IMR-90 (cell line): ENCODE measurements at places on chromosomes 5 and 9. TPM values are rescaled to one million over a fixed set of nuclear protein-coding genes. Genes with fewer than 3 reads are reported as not detected.

- DNase-seq: peak; percentile 99
Observed at GRCh38 chr5:115941051-115941675, 21.1 kb upstream of the LVRN start.

GRCh38 chr9:105333076-105333475, 88.6 kb downstream of the SLC44A1 start:
- peak; percentile 56 for DNase-seq

The SHROOM1 gene
- total RNA-seq: 1.4 and 2.5 TPM in 2 replicates

DNA sequence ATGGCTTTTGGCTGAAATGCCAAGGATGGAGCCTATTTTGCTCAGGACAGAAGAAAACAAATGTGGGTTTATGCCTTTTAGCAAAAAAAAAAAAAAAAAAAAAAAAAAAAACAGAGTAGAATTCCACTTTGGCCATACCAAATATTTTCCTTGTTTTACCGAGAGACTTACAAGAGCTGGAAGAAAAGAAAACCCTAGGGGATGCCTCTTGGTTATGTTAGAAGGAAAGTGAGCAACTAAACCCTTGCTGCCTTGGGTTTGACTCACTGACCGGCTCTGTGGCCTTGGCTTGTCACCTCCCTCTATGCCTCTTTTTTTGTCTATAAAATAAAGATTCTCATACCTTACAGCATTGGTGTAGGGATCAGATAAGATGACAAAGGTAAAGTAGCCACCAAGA, 69.6 kb upstream of the ABCA1 start:
- DNase-seq: no peak

GRCh38 chr9:83034026-83034425, 28.9 kb downstream of the RASEF start:
- peak; percentile 62 for DNase-seq

GRCh38 chr5:37709020-37709419, 130.8 kb downstream of the GDNF start:
- no peak for DNase-seq

GRCh38 chr5:107878661-107879060, 207.9 kb upstream of the EFNA5 start:
- DNase-seq: no peak

DNA sequence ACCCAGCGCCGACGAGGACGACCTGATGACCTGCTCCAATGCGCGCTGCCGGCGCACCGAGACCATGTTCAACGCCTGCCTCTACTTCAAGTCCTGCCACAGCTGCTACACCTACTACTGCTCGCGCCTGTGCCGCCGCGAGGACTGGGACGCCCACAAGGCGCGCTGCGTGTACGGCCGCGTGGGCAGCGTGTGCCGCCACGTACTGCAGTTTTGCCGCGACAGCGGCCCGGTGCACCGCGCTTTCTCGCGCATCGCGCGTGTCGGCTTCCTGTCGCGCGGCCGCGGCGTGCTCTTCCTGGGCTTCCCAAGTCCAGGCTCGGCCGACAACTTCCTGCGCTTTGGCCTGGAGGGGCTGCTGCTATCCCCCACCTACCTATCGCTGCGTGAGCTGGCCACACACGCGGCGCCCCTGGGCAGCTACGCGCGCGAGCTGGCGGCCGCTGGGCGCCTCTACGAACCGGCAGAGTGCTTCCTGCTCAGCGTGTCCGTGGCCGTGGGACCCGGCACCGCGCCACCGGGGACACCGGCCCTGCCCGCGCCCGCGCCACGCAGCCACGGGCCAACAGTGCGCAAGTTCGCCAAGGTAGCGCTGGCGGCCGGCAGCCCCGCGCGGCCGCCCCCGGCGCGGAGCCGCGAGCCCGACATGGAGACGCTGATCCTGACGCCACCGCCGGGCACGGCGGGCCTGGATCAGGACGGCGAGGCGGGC, 2.7 kb upstream of the PHPT1 start:
- DNase-seq: no peak

The TNC gene
- total RNA-seq: 170 and 192 TPM in 2 replicates

DNA sequence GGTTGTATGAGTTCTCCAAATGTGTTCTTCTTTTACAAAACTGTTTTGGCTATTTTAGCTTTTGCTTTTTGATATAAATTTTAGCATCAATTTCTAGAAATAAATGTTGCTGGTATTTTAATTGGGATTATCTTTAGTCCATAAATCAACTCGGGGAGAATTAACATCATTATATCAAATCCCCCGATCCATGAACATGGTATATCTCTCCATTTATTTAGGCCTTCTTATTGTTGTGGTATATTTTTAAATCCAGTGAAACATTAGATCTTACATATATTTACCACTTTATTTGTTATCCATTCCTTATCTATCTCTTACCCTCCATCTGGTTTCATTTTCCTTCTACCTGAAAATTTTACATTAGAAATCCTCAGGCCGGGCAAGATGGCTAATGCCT, 7.3 kb upstream of the CDKN2AIPNL start:
- no peak for DNase-seq

- no peak for DNase-seq
Observed at GRCh38 chr5:14457476-14457875, 124.1 kb upstream of the OTULINL start.

DNA sequence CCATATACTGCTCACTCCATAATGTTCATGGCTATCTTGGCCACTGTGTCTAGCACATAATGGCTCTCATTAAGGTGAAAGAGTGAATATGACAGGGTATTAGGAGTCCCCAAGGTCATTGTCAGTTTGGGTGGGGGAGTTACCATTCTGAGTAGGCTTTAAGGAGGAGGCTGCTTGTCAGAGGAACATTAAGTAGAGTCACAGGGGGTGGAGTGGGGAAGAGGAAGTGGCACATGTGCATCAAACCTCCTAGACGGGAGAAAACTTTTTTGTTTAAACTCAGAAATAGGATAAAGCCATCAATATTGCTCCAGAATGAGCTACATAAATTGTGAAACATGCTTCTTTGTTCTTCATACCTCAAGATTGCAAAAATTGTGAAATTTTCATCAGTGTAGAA, 45.5 kb downstream of the DAB2IP start:
- DNase-seq: no peak

DNA sequence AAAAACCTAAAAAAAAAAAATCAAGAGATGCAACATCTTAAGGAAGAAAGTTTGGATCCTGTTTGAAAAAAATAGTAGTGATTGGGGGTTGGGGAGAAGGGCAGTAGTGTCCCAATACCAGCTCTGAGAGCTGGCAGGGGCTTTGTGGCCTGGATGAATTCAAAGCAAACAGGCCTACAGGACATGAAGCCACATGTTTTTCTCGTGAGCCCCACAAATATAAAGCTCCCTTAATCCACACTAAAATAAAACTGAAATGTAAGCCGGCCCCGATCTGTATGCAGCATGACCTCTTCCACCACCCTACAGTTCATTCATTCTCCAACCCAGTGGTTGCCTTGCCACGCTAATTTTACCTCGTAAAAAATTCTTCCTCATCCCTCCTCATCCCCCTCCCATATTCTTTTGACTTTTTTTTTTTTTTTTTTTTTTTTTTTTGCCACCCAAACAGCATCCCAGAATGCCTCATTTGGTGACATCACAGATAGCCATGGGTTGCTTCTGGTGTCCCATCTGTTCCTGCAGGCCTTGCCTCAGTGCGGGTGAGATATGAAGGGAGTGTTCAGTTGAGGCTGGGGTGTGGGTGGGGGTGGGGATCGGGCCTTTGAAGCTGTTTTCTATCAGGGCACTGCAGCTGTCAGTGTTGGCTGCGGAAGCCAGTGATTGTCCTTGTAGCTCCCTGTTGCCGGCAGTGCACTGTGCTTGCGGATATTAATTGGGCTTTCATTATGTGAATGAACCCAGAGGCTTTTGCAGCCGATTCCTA, 81.6 kb upstream of the NFIB start:
- DNase-seq: no peak

DNA sequence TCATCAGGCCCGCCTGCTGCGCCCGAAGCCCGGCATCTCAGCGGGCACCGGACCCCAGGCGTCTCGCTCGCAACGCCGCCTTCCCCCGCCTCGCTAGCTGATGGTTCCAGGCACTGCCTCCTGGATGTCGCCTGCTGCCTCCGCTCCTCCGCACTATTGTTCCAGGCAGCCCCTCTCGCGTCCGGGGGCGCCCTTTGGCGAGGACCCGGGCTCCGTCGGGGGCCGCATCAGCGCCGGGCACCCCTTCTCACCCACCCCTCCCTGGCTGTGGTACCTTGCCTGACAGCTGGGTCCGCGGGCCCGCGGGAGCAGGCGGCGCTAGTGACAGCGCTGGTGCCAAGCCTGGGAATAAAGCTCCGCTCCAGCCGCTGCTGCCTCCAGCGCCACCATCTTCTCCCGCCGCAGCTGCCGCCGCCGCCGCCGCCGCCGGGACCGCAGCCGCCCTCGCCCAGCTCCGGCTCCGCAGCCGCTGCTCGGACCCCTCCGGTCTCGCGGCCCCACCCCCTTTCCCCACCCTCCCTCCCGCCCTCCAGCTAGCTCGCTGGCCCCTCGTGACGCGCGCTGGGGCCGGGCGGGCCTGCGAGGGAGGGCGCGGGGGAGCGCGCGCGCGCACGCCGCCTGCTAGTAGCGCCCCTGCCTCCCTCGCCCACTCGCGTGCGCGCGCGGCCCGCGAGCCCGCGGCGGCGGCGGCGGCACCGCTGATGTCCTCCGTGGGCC, at the start of gene APBA1:
APBA1 (minus strand) TSS at position 493 of the 717 bp plus-strand sequence.
- DNase-seq: peak; percentile 56

The ADGRD2 gene
- not detected in 2 replicates for total RNA-seq

The BTNL3 gene
- not detected in 2 replicates for total RNA-seq

GRCh38 chr9:127014910-127015540, 100.4 kb downstream of the RALGPS1 start:
- DNase-seq: no peak

- DNase-seq: no peak
Observed at GRCh38 chr5:151198861-151199260, 25.0 kb downstream of the CCDC69 start.

DNA sequence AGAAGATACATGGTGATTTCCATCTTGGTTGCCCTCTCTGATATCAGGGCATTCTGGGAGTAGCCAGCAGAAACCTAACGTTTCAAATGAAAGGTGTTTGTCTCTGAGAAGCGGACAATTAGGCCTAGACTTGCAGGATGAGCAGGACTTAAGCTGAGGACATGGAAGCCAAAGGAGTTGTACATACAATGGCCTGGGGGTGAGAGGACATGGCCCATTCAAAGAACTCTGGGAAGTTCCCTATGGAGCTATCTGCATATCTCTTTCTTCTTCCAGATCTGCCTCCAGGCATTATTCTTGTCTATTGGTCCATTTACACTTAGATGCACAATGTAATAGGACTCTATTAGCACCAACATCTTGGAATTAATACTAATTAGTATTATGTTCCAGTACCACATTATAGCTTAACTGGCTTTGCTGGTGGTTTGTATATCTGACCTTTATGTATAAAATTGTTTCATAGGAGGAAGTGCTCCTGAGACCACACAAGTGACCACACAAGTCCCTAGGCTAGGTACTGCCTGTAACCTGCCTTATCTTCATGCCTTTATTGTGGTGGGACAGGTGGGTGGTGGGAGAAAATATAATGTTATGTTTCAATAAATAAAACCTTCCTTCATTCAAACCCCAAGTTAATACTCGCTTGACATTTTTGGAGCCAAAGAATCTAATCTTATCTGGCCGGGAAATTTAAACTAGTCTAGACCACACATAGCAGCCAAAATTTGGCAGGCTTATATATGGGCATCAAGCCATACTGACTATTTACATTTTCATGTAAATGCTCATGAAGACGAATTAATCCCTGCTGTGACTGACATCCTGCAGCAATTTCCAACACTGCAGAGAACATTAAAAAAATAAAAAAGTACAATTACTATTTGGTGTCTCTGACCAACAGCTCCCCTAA, 52.1 kb upstream of the EQTN start:
- no peak for DNase-seq

The TMC1 gene
- not detected in 2 replicates for total RNA-seq

The EIF4E1B gene
- total RNA-seq: not detected in 2 replicates

GRCh38 chr5:95781101-95781583, 41.4 kb downstream of the GLRX start:
- DNase-seq: peak; percentile 85

GRCh38 chr5:65192331-65192730, 289.4 kb downstream of the ADAMTS6 start:
- peak; percentile 79 for DNase-seq
